Right ventricle myocardium superior (tissue), 1 donor: ENCODE measurements at places on chromosomes 11 and 22. TPM values are rescaled to one million over a fixed set of nuclear protein-coding genes. Genes with fewer than 3 reads are reported as not detected.

MFRP gene
- not detected for total RNA-seq

ANGPTL5 gene
- total RNA-seq = 1.9 TPM

EFCAB6 gene
- total RNA-seq = 1.7 TPM

GLB1L3 gene
- not detected for total RNA-seq

OR8B4 gene
- not detected for total RNA-seq

GPHA2 gene
- total RNA-seq = not detected

SIAE gene
- 83.4 TPM for total RNA-seq

TBC1D22A gene
- 14.0 TPM for total RNA-seq

BEST1 gene
- 1.3 TPM for total RNA-seq

PKNOX2 gene
- total RNA-seq = 5.8 TPM

ST14 gene
- total RNA-seq = 1.8 TPM

MMP7 gene
- not detected for total RNA-seq

PHETA2 gene
- total RNA-seq = 4.2 TPM

MSANTD2 gene
- 4.0 TPM for total RNA-seq

INPP5J gene
- 15.4 TPM for total RNA-seq

PRPF19 gene
- total RNA-seq = 34.0 TPM

SMIM35 gene
- not detected for total RNA-seq

GRAMD4 gene
- 80.7 TPM for total RNA-seq

PLA2G3 gene
- not detected for total RNA-seq

DDIAS gene
- total RNA-seq = 0.89 TPM

ZNF70 gene
- 2.8 TPM for total RNA-seq

PATE2 gene
- not detected for total RNA-seq

CDHR5 gene
- not detected for total RNA-seq

MUC5B gene
- total RNA-seq = not detected

CHADL gene
- total RNA-seq = 22.6 TPM

GAL3ST3 gene
- total RNA-seq = 0.73 TPM
